M059J (cell line): ENCODE measurements at places on chromosomes 7 and 10.

DNA sequence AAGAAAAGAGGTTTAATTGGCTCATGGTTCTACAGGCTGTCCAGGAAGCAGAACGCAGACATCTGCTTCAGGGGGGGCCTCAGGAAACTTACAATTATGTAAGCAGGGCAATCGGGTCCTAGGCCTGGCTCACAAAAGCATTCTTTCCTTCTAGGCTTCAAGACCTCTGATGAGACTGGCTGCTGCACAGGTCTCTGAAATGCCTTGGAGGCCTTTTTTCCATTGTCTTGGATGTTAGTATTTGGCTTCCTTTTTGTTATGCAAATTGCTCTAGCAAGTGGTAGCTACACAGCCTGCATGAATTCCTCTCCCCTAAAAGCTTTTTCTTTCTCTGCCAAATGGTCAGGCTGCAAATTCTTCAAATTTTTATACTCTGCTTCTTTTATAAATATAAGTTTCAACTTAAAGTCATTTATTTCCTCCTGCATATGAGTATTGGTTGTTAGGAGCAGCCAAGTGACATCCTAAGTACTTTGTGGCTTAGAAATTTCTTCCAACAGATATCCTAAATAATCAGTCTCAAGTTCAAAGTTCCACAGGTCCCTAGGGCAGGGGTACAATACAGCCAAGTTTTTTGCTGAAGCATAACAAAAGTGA is 83.1 kb upstream of the SEMA3A start:
- peak; percentile 15 for DNase-seq

- DNase-seq, result no peak
Observed at GRCh38 chr7:44858161-44858560, 10.3 kb upstream of the H2AZ2 start.

- DNase-seq, result no peak
Observed at GRCh38 chr10:104057717-104058116, 28.0 kb downstream of the COL17A1 start.

DNA sequence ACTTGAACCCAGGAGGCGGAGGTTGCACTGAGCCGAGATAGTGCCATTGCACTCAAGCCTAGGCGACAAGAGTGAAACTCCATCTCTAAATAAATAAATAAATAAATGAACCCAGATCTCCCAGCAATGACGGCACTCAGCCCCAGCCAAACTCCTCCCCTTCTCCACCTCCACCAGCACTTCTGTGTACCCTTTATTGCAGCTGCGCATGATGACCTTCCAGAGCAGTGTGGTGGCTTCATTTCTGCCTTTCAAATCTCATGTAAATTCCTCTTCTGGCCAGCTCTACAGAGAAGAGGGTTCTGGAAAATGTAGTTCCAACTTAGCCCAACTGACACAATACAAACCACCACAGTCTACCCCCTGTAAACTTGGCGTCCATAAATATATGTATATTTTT is 108.5 kb downstream of the SLC37A3 start:
- DNase-seq, result no peak

DNA sequence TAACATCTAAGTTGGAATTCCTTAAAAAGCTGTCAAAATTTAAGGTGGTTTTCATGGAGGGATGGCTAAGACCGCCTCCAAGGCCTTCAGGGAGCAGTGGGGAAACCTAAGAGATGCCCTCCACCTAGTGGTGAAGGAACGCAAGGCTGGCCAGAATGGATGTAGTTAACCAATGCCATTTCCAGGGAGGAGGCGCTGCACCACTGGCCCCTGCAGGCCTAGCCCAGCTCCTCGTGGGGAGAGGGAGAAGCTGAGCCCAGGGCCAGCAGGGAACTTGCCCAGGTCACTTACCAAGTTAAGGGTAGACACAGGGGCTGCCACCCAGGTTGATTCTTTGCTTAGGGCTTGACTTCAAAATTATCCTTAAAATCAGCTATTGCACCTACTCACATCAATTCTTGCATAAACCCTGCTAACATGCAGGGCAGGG is 32.0 kb downstream of the FIGNL1 start:
- peak; percentile 74 for DNase-seq

DNA sequence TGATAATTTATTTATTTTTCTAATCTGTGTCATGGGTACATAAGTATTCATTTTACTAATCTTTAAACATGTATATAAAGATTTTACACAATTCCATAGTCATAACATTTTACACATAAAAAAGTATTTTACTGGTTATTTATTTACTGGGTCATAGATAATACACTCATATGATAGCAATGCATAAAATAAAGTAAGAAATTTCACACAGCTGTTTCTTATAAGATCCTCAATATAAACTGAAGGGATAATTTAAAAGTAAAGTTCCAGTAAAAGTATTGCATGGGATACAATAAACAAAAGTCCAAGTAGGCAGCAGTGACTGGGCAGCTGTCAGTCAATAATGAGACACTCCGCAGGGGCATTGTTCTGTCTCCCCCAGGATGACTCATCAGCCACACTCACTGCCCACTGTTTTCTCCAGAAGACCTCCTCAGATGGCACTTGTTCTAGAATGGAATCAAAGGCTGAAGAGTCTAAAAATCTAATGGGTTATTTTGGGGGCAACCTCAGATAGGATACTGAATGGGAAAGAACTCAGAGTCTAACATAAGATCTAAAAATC is 32.7 kb downstream of the DPY19L1 start:
- DNase-seq, result peak; percentile 66

DNA sequence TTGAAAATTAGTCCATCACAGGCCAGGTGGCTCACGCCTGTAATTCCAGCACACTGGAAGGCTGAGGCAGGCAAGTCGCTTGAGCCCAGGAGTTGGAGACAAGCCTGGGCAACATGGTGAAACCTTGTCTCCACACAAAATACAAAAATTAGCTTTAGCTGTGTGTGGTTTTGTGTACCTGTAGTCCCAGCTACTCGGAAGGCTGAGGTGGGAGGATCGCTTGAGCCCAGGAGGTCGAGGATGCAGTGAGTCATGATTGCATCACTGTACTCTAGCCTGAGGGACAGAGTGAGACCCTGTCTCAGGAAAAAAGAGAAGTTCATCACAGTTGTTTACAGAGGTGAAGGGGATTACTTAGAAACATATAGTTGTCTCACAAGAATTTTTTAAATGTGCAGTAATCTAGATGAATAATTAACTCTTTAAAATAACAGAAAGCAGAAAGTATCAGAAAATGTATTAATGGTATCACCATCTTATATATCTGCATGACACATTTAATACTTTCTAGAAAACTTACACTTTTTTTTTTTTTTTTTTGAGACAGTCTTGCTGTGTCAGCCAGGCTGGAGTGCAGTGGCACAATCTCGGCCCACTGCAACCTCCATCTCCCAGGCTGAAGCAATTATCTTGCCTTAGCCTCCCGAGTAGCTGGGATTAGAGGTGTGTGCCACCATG is 8.9 kb downstream of the LCOR start:
- DNase-seq, result peak; percentile 87

DNA sequence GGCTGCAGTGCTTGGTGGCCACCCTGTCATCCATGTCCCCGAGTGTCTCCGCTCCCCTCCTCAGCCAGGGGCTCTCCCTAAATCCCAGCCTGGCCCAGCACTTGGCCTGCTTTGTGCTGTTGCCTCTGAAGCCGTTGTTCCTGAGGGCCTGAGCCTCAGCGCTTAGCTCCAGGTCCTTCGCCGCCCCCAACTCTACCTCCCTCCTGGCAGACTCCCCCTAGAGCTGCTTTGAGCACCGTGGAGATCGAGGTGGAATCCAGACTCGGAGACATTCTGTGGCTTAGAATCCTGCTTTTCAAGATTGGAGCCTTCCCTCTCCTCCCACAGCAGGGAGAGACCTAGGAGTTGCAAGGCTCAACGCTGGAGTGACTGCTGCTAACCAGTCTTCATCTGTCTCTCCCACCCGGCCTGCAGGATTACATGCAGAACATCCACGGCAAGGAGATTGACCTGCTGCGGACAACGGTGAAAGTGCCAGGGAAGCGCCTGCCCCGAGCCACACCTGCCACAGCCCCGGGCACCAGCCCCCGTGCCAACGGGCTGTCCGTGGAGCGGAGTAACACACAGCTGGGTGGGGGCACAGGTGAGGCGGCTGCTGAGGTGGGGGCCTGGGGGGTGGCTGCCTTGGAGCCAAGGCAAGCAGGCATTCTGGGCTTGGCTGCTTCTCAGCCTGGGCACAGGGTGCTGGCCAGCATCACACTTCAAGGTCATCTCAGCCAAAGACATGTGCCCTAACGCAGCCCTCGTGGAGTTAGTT is 33.3 kb downstream of the GBX1 start:
- DNase-seq, result no peak

DNA sequence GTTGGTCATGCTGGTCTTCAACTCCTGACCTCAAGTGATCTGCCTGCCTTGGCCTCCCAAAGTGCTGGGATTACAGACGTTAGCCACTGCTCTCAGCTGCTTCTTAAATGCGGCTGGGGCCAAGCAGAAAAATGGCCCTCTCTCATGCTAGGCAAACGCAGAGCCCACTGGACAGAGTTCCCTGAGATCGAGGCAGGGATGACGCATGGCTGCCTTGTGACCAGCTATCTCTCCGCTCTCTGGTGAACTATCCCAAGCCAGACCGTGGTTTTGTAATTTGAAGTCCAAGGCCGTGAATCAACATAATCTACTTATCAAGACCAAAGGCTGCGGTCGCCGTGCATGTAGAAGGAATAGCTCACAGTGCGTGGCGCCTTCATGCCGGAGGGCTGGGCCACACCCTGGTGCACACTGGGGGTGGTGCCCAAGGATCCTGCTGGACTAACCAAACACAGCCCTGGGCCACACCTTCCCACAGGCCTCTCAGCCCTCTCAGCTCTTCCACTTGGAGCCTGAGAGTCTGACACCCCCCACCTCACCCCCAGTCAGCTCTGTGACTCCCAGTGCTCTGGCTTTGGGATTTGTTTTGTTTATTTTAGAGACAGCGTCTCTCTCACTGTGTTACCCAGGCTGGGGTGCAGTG is 88.1 kb upstream of the CUX1 start:
- DNase-seq, result peak; percentile 100

DNA sequence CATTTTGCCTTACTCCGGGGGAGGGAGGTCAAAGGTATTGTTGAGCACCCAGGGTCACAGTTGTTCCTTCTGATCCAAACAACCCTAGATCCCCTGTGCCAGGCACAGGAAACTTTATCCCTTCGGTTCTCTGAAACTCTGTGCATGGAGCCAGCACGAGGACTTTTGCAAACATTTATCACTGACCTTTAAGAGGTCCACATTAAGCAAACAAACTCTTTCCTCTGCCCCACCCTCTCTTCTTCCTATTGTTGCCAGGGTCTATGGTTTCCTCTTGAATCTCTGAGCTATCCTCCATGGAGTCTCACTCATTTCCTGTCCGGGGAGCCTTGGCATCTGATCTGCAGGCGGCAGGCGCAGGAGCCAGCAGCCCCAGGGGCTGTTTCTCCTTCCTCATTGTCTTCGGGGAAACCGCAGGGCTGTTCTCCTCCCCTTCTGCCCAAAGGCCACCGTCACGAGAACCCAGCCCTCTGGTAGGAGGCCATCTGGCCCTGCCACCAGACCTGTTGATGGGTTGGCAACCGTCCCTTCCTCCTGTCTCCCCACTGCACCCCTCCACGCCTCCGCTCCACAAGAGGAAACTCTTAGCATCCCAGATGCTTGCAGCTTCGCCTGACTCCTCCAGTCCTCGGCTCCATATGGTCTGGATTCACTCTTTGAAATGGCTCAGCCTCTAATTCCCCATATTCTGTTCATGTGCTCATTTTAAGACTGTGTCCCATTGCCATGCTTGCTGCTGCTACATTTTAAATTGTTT is 327.3 kb upstream of the NRP1 start:
- peak; percentile 94 for DNase-seq

GRCh38 chr10:89240519-89240918 is 11.1 kb downstream of the LIPA start:
- DNase-seq, result no peak

DNA sequence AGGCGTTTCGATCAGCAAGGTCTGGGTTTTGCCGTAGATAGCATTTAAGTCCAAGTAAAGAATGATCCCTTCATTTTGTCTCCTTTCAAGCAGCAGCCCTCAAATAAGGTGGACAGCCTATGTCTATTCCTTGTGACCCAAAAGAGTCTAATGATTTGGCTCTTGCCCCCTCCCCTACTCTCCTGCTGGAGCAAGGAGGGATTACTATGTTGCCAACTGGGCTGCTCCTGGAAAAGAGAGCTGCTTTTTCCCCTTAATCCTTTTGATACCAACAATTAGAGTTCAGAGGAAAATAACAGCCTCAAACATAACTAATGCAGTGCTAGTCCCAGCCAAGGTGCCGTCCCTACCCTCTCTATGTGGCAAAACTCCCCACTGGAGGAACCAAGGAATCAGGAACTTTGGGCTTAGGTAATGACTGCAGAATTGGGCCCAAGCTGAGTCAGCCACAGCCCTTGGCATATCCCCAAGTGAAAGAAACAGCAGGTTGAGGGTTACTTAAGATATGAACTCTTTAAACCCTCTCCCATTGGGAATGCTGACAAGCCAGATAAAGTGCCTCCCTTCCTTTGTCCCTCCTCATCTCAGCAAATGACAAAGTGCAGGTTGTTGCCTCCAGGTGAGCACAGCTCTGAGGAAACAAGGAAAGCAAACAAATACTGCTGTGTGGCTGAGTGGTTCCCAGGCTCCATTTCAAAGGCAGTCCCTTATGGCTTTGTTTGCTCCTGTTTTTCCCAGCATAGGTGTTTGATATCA is 643.7 kb downstream of the INHBA start:
- peak; percentile 60 for DNase-seq

DNA sequence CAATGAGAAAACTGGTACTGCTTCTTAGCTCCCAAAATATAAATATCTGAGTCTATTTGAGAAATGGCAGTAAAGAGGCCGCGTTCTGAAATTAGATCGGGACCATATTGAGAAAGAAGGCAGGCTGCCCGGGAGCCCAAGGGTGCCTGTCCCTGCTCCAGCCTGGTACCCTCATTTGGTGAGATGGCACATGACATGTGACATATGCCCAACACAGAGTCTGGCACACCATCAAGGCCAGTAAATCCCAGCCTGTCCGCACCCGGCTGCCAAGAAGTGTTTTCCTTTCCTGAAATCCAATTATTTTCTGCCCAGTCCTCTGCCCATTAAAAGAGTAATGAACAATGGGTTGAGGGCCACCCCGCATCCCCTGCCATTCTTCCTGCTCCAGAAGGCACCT is 66.4 kb downstream of the CDH23 start:
- DNase-seq, result no peak

DNA sequence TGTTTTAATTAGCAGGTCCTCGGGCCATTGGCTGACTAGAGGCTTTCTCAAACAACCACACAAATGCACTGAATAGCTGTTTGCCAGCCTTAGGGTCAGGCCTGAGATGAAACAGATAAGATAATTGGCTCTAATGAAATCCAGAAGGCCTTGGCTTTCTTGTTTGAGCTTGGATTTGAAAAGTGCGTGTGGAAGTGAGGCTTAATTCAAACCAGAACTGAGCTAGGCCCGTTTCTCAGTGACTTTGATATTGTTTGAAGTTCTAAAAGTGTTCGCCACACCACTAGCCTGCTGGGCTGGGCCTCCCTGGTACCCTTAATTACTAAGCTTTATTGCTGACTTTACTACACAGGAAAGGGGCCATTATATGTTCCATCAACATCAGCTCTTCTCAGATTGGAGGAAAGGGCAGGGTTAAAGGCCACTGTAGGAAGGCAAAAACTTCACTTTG is 270.6 kb downstream of the TWIST1 start:
- DNase-seq, result peak; percentile 22

GRCh38 chr7:126016722-126017121 is 1087.1 kb upstream of the POT1 start:
- no peak for DNase-seq

- no peak for DNase-seq
Observed at GRCh38 chr7:990352-990932, 7.5 kb downstream of the CYP2W1 start.

GRCh38 chr10:116752563-116752962 is 10.2 kb upstream of the HSPA12A start:
- DNase-seq, result no peak
